ENCODE measurements at places on chromosomes 11 and 22. TPM values are rescaled to one million over a fixed set of nuclear protein-coding genes. Genes with fewer than 3 reads are reported as not detected.
A peak's percentile ranks its signal among the peaks of the same experiment; 100 is the strongest.

Gene CDC42EP2
- 1.7 TPM for total RNA-seq

DNA sequence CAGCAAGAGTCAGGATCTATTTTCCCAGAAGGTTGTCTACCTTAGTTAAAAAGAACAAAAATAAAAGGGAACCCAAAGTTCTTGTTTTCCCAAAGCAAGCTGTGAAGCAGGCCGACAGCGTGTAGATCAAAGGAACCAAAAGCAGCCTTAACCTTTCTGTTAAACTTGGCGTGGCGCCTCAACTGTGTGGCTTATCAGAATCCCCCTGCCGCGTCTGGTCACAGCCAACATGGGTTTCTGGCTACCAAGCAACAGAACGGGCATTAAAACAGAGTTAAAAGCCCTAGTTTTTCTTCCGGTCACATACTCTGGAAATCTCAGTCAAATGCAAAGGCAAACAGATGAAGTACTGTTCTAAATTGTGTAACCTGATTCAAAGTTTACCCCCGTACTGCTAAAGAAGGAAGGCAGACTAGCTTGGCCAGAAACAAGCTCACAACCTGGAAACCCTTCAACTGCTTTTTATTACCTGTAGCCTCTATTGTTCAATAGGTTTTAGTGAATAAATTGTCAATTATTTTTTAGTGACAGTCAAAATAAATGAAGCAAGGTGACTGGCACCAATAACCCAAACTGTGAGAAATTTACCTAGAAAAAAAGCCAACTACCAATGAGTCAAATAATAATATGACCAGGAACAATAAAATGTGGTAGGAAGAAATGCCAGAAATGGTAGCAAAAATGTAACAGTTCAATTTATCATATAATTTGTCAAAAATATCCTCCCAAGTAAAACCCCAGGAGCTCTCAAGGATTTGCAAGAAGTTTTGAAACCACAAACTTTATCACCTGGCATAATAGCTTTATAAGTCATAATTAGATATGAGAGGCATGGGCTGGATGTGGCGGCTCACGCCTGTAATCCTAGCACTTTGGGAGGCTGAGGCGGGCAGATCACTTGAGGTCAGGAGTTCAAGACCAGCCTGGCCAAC, 21.4 kb downstream of the CHKA start:
- peaks cover 1% of the 10 kb centered on the region for H3K36me3 ChIP-seq
- peaks cover 21% of the 10 kb centered on the region for H3K4me1 ChIP-seq
- H3K4me3 ChIP-seq: peak overlapping the region; percentile 79

GRCh38 chr11:106280036-106280435, 202.6 kb downstream of the AASDHPPT start:
- no peak overlapping the region for H3K27ac ChIP-seq
- no peak for DNase-seq
- H3K36me3 ChIP-seq: no peaks in the 10 kb centered on the region
- no peaks in the 10 kb centered on the region for H3K4me1 ChIP-seq
- H3K4me3 ChIP-seq: no peak overlapping the region

DNA sequence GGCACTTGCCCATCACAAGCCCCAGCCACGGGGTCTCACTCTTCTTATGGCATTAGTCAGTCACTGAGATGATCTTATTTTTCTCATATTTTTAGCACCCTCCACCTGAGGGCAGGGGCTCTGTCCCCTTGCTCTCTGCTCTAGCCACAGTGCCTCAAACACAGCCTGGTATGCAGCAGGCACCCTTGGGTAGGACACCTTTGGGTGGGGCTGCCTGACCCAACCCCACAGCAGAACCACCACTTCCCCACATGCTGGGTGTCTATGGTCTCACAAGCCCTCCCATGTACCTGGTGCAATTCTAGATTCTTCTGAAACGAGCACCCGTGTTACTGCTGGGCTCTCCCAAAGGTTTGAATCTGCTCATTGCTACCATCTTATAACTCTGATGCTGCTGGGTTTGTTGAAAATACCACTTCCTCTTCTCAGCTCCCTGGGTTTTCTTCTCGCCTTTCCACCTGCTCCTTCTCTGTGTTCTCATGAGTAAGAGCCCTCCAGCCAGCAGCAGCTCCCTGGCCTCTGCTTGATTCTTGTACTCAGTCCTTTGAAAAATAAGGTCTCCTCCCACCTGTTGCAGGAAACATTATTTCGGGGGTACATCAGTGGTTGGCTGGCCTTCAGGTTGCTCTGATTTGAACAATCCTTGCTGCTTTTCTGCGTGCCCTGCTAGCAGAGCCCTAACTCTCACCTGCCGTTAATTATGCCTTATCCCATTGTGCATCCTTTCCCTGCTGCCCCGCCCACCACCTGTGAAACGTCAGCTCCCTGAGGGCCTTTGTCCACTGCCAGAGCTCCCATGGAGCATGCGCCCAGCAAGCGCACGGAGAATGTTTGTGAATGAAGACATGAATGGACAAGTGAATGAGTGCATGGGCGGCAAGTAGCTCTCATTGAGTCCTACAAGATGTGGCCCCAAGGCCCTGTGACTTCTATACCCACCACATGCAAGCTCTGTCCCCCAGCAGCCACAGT, 1181.6 kb downstream of the TBC1D22A start:
- DNase-seq: no peak
- H3K27me3 ChIP-seq: no peaks in the 10 kb centered on the region
- H3K4me3 ChIP-seq: no peak overlapping the region
- peaks cover 2% of the 10 kb centered on the region for H3K4me1 ChIP-seq
- no peaks in the 10 kb centered on the region for H3K36me3 ChIP-seq

DNA sequence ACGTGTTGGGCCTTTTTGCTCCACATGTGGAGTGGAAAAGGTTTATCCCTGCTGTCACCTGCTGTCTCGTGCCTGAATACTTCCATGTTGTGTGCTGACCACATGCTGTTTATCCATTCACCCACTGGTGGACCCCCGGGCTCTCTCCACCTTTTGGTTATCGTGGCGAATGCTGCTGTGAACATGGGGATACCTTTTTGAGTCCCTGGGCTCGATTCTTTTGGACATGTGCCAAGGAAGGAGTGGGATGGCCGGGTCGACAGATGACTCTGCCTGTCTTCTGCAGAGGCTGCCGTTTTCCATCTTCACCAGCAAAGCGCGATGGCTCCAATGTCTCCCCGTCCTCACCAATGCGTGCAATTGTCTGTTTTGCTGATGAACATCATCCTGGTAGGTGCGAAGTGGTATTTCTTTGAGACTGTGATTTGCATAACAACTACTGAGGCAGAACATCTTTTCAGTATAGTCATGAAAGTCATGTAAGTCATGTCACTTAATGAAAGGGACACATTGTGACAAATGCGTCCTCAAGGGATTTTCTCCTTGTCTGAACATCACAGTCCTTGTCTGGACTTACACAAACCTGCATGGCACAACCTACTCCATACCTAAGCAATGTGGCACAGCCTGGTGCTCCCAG, 758.7 kb downstream of the BRD1 start:
- H3K36me3 ChIP-seq: no peaks in the 10 kb centered on the region
- no peak for DNase-seq

Measured in activated naive CD8-positive, alpha-beta T cell treated with anti-CD3 and anti-CD28 coated beads, Interleukin-2, amount 10 ng/mL, durations not matched to agents 7 days and 5 days (primary cell).